Fibroblast of skin of abdomen (primary cell): ENCODE measurements at places on chromosomes 6 and 20.

DNA sequence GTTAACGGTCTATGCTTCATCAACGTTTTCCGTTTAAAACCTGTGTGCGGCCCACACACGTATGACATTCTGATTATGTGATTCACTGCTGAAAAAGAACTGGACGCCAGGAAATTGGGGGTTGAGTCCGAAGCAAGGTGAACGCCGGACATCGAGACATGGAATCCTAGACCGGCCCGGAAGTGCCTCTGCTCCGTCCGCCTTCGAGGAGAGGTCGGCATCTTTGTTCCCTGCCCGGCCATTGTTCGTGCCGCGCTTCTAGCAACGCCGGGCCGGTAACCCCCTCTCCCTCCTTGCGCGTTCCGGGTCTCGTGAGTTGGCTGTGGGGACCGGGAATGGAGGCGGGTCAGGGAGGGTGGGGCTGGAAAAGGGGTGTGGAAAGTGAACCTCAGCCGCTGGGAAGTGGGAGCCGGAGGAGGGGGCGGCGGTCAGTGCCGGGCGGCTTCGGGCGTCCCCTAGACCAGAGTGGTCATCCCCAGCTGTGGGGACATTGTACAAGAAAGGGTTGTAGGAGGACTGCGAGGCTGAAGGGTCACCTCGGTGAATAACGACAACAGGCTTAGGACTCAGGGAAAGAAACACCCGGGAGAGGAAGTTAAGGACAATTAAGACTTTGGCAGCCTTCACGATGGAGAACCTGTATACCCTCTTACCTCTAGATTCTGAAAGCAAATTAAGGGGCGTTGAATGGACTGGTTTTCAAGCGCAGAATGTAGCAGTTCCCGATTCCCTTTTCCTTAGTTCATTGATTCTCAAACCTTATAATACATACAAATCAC, at the start of gene ZSCAN9:
Gene ZSCAN9 (plus strand): TSS at position 220 of the 779 bp plus-strand sequence. CDS start 1,810 bp downstream, outside the sequence.
- DNase-seq: peak; percentile 89

GRCh38 chr6:154638369-154638768, 94.8 kb upstream of the SCAF8 start:
- DNase-seq: peak; percentile 30

- peak; percentile 36 for DNase-seq
Measured at GRCh38 chr6:111727041-111727440, 121.4 kb upstream of the TRAF3IP2 start.

GRCh38 chr6:154239392-154239791, 117.2 kb downstream of the IPCEF1 start:
- no peak for DNase-seq

DNA sequence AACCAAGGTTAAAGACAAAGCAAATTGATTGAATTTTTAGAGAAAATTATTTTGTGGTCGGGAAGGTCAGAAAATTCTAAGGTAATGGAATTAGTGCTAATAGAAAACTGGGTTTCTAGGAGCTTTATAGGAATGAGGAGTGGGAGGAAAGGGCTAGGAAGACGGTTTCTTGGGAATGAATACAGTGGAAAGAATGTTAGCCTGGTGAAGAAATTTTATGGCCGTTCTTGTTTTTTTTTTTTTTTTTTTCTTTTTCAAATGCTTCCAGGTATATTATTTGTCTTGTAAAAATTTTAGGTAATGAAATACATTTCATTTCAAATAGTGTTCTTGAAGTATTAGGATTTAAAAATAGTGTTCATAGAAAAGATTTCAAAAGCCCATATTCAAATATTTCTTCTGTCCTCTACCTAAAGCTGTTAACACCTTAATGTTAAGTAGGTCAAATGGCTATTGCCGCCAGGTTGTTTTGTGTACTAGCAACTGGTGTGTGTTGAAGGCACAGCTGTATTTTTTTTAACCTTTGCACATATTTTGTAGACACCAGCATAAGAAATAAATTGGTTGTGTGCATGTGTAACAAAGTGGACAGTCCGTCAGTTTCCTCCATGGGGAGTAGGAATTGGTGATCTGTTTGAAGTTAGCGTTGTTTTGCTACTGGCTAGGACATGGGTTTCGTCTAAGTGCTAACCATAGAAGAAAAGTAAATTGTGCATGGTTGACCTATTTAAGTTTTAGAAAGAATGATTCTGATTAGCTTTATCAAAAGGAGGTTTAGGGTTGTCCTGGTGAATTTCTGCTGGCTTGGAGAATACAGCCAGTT, 32.3 kb downstream of the AFDN start:
- no peak for DNase-seq

- DNase-seq: peak; percentile 35
Measured at GRCh38 chr6:30884521-30885480, 482 bp downstream of the DDR1 start.

GRCh38 chr20:16846006-16846405, 97.8 kb downstream of the OTOR start:
- DNase-seq: peak; percentile 90

- no peak for DNase-seq
Measured at GRCh38 chr6:84625506-84625905, 138.9 kb downstream of the TBX18 start.

- no peak for DNase-seq
Measured at GRCh38 chr6:91895599-91896285, 1308.9 kb upstream of the MAP3K7 start.

GRCh38 chr20:610130-611046, at the start of gene TCF15:
Gene TCF15 (minus strand): TSS chr20:610309. CDS start chr20:610237, 72 bp downstream.
- peak; percentile 27 for DNase-seq

DNA sequence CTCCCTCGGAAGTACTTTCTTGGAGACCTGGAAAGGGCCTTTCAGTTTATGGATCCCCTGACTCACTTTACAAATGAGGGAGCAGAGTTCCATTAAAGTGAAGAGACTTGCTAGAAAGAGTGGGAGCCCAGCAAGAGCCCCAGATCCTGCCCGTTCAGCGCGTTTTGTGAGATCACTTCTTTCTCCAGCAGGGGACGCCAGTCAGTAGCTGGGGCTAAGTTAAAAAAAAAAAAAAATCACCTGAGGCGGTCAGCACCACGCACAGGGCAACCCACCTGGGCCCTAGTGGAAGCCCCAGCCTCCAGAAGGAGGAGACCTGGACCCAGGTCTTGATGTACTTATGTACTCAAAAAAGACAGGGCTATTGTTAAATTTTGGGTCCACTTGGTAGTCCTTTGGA, 274.5 kb upstream of the RNF24 start:
- no peak for DNase-seq

GRCh38 chr6:129440691-129441090, 269.3 kb downstream of the ARHGAP18 start:
- peak; percentile 35 for DNase-seq

- no peak for DNase-seq
Measured at GRCh38 chr6:111800259-111800765, 72.9 kb downstream of the FYN start.

DNA sequence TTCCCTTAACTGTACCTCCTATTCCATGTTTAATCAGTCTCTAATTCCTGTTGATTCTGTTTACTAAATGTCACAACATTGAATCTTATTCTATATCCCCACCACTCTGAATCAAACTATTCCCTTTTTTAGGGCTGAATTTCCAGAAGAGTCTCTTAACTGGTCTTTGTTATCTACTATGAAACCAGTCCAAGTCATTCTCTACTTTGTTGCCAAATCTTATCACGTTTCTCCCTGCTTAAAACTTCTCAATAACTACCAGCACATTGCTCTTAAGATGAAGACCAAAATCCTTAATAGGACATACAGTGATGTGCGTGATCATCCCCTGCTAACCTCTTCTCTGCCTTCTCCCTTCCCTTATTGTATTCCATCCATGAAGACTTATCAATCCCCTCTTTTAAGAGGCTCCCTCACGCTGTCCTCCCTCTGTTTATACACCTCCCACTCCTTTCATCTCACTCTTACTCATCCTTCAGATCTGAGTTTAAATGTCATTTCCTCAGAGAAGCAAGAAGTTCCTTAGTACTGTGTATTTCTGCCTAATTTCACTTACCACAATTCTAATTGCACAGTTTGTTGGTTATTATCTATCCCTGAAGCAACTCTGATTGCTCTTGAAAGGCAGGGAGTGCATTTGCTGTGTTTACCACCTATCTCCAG, 143.0 kb upstream of the AHI1 start:
- no peak for DNase-seq

DNA sequence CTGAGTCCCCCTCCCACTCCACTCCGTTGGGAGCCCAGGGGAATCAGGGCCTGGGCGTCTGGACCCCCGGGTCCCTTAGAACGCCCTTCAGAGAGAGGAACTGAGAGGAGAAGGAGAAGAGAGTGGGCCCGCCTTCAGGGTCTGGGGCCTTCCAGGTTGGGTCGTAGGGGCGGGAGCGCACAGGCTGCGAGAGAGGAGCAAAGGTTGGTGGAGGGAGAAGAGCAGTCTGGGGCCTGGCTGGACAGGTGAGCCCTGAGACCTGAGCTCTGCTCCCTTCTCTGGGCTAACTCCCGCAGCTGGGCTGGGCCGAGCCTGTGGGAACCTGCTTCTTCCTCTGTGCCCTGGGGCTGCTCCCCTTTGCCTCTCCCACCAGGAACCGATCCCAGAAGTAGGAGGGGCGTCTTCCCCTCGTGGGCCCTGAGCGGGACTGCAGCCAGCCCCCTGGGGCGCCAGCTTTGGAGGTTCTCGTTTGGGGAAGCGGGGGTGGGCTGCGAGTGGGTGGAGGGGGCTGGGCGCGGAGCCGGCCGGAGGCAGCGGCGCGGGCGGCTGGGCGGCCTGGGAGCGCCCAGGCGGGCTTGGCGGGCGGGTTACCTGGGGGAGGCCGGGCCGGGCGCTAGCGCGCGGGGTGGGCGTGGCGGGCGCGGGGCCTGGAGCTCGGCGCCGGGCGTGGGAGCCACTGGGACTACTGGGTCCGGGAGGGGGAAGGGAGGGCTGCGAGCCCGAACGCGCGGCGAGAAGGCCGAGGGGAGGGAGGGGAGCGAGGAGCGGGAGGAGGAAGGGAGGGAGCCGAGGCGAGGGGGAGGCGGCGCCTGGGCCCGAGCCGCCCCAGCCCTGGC, at the start of gene DDR1:
Gene DDR1 (plus strand): TSS at position 835 of the 836 bp plus-strand sequence. CDS start 4,211 bp downstream, outside the sequence.
- peak; percentile 70 for DNase-seq

GRCh38 chr6:134447423-134447822, 129.5 kb upstream of the SGK1 start:
- DNase-seq: peak; percentile 50

DNA sequence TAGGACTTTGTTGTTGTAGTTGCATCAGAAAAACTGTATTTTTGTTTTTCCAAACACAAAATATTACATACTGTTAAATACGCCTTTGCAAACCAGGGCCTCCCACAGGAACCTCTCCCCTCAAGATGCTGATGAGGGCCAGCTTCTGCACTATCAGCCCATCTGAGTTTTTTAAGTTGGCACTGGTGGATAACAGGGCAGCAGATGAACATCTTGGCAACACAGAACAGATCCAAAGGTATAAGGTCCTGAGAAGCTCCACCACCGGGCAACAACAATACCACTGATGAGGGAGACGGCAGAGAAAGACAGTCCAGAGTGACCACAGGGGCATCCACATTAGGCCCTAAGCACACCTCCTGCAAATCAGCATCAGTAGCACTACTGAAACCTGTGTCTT, 177.7 kb downstream of the DLL1 start:
- DNase-seq: no peak

DNA sequence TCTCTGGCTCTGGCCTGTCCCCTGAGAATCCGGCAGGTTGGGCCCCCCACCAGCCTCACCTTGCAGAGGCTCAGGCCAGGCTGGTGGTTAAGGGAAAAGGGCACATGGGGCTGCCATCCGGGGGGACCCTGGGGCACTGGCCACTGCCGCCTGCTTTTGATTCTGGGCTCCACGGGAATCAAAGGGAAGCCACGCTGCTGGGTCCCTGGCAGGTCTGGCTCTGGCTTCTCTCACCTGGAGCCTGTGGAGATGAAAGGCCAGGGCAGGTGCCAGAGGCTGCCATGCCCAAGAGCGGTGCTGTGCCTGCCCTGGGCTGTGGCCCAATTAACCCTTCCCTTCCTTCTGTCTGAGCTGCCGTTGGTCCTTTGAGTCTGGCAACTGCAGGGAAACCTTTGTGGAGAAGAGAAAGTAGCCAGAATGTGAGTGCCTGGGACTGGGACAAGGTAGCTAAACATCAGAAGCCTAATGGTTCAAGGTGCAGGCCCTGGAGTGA, 9.4 kb upstream of the CDH22 start:
- no peak for DNase-seq

- no peak for DNase-seq
Measured at GRCh38 chr6:21611485-21611884, 17.9 kb downstream of the SOX4 start.

GRCh38 chr6:95856876-95857364, 158.9 kb upstream of the FUT9 start:
- DNase-seq: no peak

- DNase-seq: peak; percentile 78
Measured at GRCh38 chr20:47330933-47331708, 25.4 kb downstream of the ZMYND8 start.

- no peak for DNase-seq
Measured at GRCh38 chr6:114101255-114101654, 130.3 kb upstream of the HDAC2 start.

- no peak for DNase-seq
Measured at GRCh38 chr6:117955684-117956256, 48.7 kb downstream of the SLC35F1 start.

GRCh38 chr6:107237992-107238660, 122.8 kb upstream of the BEND3 start:
- DNase-seq: peak; percentile 4

DNA sequence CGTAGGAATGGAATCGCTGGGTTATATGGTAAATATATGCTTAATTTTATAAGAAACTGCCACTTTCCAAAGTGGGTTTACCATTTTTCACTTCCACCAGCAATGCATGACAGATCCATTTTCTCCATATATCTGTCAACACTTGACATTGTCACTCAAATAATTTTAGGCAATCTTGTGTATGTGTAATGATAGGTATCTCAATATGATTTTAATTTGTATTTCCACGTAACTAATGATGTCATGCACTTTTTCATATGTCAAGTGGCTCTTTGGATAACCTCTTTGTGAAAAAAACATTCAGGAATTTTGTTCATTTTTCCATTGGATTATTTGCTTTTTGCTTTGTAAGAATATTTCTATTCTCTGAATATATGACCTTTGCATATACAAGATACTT, 419.9 kb downstream of the BTBD3 start:
- no peak for DNase-seq

DNA sequence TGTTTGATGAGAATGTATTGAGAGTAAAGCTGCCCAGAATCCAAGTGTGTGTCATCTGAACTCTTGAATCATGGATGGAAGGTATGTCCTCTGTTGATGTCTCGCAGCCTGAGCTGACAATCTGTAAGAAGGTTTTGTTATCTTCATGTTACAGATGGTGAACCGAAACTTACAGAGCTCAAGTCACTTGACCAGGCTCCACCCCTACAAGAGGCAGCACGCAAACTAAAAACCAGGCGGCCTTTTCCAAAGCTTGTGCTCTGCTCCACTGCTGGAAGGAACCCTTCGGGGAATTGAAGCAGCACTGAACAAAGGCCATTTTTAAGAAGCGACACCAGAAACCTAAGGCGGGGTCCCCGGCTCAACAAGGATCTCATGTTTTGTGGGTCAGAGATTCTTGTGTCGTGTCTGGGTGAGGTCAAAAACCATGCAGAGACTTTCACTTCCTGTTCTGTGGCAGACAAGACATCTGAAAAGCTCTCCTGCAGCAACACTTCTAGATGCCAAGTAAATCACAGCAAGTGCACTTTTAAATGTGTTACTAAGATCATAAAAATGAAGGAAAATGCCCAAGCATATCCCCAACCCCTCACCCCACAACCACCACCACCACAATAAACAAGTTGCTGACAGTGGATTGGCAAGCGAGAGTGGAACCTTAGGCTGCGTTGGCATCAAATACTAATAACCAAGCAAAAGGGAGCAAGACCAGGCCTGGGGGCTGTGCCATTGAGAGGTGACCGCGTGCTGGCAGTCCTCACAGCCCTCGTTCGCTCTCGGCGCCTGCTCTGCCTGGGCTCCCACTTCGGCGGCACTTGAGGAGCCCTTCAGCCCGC, 27.3 kb downstream of the NQO2 start:
- peak; percentile 43 for DNase-seq
